ENCODE measurements at places on chromosomes 3 and 15. TPM values are rescaled to one million over a fixed set of nuclear protein-coding genes. Genes with fewer than 3 reads are reported as not detected.
A peak's percentile ranks its signal among the peaks of the same experiment; 100 is the strongest.

DNA sequence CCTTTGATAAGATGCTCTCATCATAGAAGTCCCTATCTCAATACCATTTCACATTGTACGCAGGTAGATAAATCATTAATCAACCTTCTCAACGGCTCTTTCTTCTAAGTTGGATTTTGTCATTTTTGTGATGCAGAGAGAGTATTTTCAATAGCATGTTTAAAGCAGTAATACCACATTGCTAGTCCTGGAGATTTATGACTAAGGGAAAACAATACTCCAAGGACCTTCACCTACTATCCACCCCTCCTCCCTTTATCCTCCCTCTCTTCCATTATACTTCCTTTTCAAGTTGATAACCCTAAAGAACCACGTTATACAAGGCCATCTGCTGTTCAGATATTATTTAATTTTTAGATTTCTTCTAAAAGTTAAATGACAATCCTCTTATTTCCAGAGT lies 65.3 kb upstream of the CHMP2B start:
- no peak for DNase-seq

- peak; percentile 57 for DNase-seq
Observed at GRCh38 chr3:187064210-187065115, 74.8 kb downstream of the RPL39L start.

DNA sequence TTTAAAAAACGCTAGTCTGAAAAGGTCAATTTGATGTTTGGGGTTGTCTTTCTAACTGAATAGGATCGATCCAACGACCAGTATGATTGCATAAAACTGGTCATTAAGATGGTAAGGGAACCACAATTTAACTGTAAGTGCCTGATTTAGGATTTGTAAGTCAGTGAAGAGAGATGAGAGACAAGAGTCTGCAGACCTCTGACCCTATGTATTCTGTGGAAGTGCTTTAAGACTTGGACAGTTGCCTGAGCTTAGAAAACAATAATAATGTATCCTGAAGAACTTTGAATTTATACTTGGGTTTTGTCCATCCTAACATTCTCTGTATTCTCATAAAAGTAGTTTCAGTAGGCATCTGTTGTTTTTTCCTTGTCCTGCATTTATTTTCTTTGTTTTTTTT lies 221.4 kb upstream of the SUCLG2 start:
- peak; percentile 8 for DNase-seq

GRCh38 chr3:197782230-197782629 lies 8.8 kb upstream of the LRCH3 start:
- no peak for DNase-seq

DNA sequence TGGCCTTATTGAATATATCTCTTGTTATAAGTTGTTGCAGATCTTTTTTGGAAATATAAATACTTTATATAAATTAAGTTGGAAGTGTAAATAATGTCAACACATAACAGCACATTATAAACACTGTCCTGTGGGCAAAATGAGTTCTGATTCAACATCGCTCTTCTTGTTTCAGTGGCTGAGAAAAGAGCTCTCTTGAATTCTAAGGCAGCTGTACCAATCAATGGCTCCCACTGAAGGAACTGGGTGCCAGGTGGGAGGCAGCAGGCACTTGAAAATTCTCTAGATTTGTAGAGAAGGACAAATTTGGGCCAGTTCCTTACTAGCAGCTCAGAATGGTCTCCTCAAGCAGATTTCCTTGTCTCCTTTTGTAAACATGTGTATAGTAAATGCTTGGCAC lies 45.6 kb downstream of the CHST2 start:
- no peak for DNase-seq

DNA sequence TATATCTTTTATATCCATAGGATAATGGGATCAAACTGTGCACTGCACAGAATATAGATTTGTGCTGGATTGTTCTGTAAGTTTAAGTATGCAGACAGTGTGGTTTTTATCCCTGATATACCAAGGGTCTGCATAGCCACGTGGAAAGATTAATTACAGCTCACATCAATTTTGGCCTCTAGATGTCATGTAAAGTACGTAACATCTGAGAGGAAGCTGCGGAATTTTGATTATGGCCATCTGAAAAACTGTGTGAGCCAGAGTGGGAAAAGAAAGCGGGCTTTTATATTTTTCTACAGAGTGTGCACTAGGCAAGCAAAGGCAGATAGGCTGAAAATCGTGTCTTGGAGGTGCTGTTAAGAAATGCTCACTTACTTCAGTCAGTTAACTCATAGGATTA lies 562.7 kb downstream of the GBE1 start:
- no peak for DNase-seq

The ABI3BP gene
- total RNA-seq = 4.2 TPM
